Uterus (tissue), 4 donors: ENCODE measurements at places on chromosomes 16 and 17.
A peak's percentile ranks its signal among the peaks of the same experiment; 100 is the strongest.

GRCh38 chr16:50509521-50510341, 38.5 kb upstream of the NKD1 start:
- H3K27ac ChIP-seq: no peak overlapping the region
- H3K27me3 ChIP-seq: no peaks in the 10 kb centered on the region
- no peak overlapping the region for H3K4me3 ChIP-seq
- DNase-seq: no peak

GRCh38 chr16:10100829-10101228, 81.4 kb downstream of the GRIN2A start:
- DNase-seq: no peak
- no peaks in the 10 kb centered on the region for H3K36me3 ChIP-seq
- no peaks in the 10 kb centered on the region for H3K4me1 ChIP-seq
- no peak overlapping the region for H3K4me3 ChIP-seq

GRCh38 chr17:65537845-65538674, 23.4 kb downstream of the AXIN2 start:
- no peak for DNase-seq
- H3K4me1 ChIP-seq: no peaks in the 10 kb centered on the region
- H3K27ac ChIP-seq: peak overlapping the region; percentile 16
- no peak overlapping the region for H3K4me3 ChIP-seq
- H3K27me3 ChIP-seq: no peaks in the 10 kb centered on the region
- no peaks in the 10 kb centered on the region for H3K36me3 ChIP-seq

GRCh38 chr17:1275962-1276736, 3.3 kb upstream of the TRARG1 start:
- no peak overlapping the region for H3K4me3 ChIP-seq
- no peaks in the 10 kb centered on the region for H3K36me3 ChIP-seq
- no peak overlapping the region for H3K27ac ChIP-seq
- no peaks in the 10 kb centered on the region for H3K27me3 ChIP-seq
- H3K4me1 ChIP-seq: no peaks in the 10 kb centered on the region
- DNase-seq: peak; percentile 49

DNA sequence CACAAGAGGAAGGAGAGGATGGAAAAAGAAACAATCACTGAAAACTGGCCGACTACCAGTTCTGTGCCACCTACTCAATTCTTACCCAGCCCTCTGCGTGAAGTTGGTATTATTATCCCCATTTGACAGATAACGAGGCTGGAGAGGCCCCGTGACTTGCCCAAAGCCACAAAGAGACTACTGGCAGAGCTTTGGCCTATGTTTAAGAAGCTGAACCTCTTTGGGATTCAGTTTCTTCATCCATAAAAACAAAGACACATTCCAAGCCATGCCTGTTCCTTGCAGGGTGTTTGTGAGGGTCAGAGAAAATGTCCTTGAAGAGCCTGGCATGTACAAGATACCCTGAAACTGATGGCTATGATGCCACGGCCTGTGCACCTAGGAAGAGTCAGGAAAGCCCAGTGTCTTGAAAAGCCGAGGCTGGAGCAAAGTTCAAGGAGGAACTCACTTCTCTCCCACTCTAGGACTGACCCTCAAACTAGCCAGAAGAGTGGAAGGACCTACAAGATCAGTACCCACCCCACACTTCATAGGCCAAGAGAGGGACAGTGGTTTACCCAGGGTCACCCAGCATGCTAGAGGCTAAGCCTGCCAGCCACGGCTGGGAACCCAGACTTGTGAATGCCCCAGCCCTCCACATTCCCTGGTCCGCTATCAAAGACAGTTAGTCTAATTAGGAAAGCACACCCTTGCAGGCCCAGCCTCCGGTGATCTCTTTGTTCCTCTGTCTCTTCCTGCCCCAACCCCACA, 1.6 kb upstream of the ACSF2 start:
- H3K4me1 ChIP-seq: no peaks in the 10 kb centered on the region
- no peak overlapping the region for H3K4me3 ChIP-seq
- H3K27ac ChIP-seq: no peak overlapping the region
- H3K36me3 ChIP-seq: no peaks in the 10 kb centered on the region
- no peaks in the 10 kb centered on the region for H3K27me3 ChIP-seq

DNA sequence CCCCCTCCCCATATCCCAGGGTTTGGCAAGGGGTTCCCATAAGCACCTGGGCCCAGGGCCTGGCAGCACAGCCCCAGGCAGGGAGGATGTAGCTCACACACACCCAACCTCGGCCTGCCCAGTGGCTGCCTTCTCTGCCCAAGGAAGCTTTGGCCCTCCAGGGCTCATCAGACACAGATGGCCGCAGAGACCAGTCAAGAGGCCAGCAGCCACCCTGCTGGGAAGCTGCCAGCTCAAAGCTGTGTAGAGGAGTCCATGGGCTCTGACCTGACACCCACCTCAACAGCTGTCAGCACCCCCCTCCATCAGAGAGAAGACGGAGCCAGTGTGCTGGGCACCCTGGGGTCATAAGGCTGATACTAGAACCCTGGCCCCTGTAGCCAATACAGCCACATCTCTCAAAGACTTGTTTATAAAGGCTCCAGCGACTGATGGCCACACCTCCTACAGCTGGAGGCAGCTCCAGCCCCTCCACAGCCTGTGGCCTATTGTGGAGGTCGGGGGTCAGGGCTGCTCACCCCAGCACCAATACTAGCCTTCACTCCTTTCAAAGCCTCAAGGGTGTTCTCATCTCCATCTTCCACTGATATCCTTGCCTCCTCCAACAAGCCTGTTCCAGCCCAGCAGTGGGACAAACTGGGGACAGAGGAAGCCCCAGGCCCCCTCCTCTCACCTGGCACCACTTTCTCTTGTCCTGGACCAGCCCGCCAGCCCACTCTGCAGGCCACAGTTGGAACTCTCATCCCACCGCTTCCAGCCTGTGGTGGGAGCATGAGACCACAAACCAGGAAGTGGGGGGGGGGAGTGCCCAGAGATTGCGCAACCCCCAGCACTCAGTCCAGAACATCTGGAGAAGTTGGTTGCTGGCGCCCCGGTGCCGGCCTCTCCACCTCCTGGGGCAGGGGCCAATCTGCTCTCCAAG, 2.2 kb upstream of the MPG start:
- no peak overlapping the region for H3K4me3 ChIP-seq
- peak overlapping the region; percentile 90 for H3K27ac ChIP-seq
- H3K4me1 ChIP-seq: peaks cover 37% of the 10 kb centered on the region
- peak; percentile 87 for DNase-seq
- no peaks in the 10 kb centered on the region for H3K27me3 ChIP-seq
- H3K36me3 ChIP-seq: no peaks in the 10 kb centered on the region

DNA sequence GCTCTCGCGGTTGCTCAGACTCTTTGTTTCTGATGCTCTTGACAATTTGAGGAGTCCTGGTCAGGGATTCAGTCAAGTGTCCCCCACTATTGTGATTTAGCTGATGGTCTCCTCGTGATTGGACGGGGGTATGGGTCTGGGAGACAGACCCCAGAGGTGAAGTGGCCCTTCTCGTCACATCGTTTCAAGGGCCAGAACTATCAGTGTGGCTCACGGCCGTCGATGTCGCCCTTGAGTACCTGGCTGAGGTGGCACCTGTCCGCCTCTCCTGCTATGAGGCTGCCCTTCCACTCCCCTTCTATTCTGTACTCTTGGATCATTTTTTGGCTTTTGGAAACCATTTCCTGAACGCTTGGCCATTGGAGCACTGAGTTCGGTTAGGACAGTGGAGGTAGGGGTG, 7.4 kb upstream of the MEAK7 start:
- no peak overlapping the region for H3K27ac ChIP-seq
- H3K4me3 ChIP-seq: no peak overlapping the region
- no peaks in the 10 kb centered on the region for H3K4me1 ChIP-seq
- H3K27me3 ChIP-seq: no peaks in the 10 kb centered on the region
- H3K36me3 ChIP-seq: no peaks in the 10 kb centered on the region
- no peak for DNase-seq

- no peak overlapping the region for H3K27ac ChIP-seq
- no peaks in the 10 kb centered on the region for H3K36me3 ChIP-seq
- no peak for DNase-seq
- no peaks in the 10 kb centered on the region for H3K4me1 ChIP-seq
- no peaks in the 10 kb centered on the region for H3K27me3 ChIP-seq
These were observed 933.6 kb upstream of the CDH8 start for GRCh38 chr16:62969711-62970318.

- H3K4me1 ChIP-seq: peaks cover 3% of the 10 kb centered on the region
- no peak for DNase-seq
- no peaks in the 10 kb centered on the region for H3K27me3 ChIP-seq
- no peak overlapping the region for H3K27ac ChIP-seq
- H3K4me3 ChIP-seq: no peak overlapping the region
These were observed 2.6 kb upstream of the FDXR start for GRCh38 chr17:74875155-74875976.

- peaks cover 4% of the 10 kb centered on the region for H3K4me1 ChIP-seq
- no peaks in the 10 kb centered on the region for H3K27me3 ChIP-seq
- H3K4me3 ChIP-seq: no peak overlapping the region
These were observed 39.8 kb downstream of the MAP1LC3B start for GRCh38 chr16:87431926-87432325.

- no peak overlapping the region for H3K27ac ChIP-seq
- H3K36me3 ChIP-seq: no peaks in the 10 kb centered on the region
- H3K4me3 ChIP-seq: no peak overlapping the region
- H3K27me3 ChIP-seq: no peaks in the 10 kb centered on the region
- no peak for DNase-seq
These were observed 264.1 kb downstream of the CBLN1 start for GRCh38 chr16:49017501-49017900.

DNA sequence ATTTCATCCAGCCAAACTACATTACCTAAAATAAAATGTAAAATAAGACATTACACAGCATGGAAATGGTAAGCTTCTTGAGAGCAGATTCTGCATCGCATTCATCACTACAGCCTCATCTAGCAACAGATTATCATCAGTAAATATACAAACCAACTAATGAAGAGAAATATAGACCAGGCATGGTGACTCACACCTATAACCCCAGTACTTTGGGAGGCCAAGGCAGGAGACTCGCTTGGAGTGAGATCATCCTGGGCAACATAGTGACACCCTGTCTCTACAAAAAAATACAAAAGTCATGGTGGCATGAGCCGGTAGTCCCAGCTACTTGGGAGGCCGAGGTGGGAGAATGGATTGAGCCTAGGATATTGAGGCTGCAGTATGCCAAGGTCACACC, 19.9 kb downstream of the NCBP3 start:
- H3K4me3 ChIP-seq: no peak overlapping the region
- H3K27ac ChIP-seq: no peak overlapping the region
- no peaks in the 10 kb centered on the region for H3K27me3 ChIP-seq
- no peaks in the 10 kb centered on the region for H3K4me1 ChIP-seq
- H3K36me3 ChIP-seq: no peaks in the 10 kb centered on the region

- no peak overlapping the region for H3K4me3 ChIP-seq
- H3K27me3 ChIP-seq: no peaks in the 10 kb centered on the region
- no peaks in the 10 kb centered on the region for H3K36me3 ChIP-seq
- peak; percentile 69 for DNase-seq
- no peaks in the 10 kb centered on the region for H3K4me1 ChIP-seq
- H3K27ac ChIP-seq: no peak overlapping the region
These were observed 62.1 kb downstream of the RMI2 start for GRCh38 chr16:11407047-11407982.

GRCh38 chr17:10094797-10095196, 103.6 kb downstream of the GAS7 start:
- H3K27ac ChIP-seq: peak overlapping the region; percentile 78
- H3K36me3 ChIP-seq: no peaks in the 10 kb centered on the region
- no peak overlapping the region for H3K4me3 ChIP-seq
- no peaks in the 10 kb centered on the region for H3K27me3 ChIP-seq
- DNase-seq: peak; percentile 73
- H3K4me1 ChIP-seq: peaks cover 16% of the 10 kb centered on the region

DNA sequence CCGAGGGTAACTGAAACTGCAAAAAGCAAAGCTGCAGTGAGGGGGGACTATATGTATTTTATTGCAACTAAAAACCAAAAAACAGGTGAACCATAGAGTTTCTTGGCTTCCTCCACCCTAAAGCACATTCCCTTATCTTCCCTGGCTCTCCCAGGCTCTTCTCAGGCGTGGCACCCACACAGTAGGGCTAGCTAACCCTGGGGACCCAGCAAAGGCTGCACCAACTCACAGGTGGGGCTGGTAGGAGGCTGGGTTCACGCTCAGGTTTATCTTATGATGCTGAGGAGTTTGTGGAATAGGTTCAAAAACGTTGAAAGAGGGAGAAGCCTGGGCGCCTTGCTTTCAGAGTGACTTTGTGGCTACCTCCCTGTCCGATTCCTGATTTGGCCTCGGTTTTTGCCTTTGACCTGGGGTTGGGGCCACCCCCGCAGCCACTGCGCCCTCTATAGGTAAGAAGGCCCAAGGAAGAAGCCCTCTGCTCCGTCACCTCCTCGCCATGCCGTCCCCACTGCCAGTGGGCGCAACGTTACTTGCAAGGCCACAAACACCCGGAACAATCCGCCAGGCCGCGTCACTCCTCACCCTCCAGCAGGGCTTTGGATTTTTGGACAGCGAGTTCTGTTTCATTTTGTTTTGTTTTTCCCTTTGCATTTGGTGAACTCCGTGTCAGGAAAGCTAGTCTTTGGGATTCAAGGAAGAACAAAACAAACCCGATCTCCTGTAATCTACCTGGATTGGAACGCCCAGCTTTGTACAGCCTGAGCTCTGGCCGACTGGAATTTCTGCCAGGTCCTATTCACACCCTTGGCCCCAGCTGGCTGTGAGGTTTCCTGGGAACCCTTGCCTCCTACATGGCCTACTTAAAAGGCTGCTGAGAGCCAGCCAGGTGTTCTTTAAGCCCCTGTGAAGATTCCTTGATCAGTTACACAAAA, 60.8 kb downstream of the TBC1D16 start:
- H3K4me3 ChIP-seq: no peak overlapping the region
- no peak overlapping the region for H3K27ac ChIP-seq
- H3K27me3 ChIP-seq: no peaks in the 10 kb centered on the region
- no peak for DNase-seq

GRCh38 chr17:72972263-72972951, 120.1 kb downstream of the SLC39A11 start:
- no peaks in the 10 kb centered on the region for H3K27me3 ChIP-seq
- no peaks in the 10 kb centered on the region for H3K36me3 ChIP-seq
- no peak overlapping the region for H3K4me3 ChIP-seq
- no peaks in the 10 kb centered on the region for H3K4me1 ChIP-seq

DNA sequence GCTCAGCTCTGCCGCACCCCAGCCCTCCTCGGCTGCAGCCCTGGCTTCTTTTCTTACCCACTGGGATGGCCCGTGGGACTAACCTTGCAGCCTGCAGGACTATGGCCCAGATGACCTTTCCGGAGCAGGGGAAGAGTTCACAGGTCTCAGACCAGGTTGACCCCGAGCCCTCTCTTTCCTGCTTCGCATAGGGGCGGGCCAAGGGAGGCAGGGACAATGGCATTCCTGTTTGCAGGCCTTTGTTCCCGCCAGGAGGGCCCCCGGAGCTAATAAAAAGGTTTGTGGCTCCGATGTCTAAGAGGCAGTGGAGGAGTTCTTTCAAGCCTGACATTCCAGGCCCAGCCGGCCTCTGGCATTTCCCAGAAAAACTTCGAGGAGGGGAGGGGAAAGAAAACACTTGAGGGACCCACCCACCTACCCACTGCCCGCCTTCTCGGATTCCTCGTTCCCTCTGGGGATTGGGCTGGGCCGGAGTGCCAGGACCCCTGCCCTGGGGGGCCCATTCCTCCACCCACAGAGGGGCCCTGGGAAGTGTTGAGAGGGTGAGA, 5.8 kb upstream of the SOCS3 start:
- H3K27ac ChIP-seq: peak overlapping the region; percentile 53
- H3K4me3 ChIP-seq: no peak overlapping the region
- H3K4me1 ChIP-seq: no peaks in the 10 kb centered on the region
- no peaks in the 10 kb centered on the region for H3K27me3 ChIP-seq
- H3K36me3 ChIP-seq: no peaks in the 10 kb centered on the region
